Effector memory CD8-positive, alpha-beta T cell (primary cell): ENCODE measurements at places on chromosomes 12 and 14.

DNA sequence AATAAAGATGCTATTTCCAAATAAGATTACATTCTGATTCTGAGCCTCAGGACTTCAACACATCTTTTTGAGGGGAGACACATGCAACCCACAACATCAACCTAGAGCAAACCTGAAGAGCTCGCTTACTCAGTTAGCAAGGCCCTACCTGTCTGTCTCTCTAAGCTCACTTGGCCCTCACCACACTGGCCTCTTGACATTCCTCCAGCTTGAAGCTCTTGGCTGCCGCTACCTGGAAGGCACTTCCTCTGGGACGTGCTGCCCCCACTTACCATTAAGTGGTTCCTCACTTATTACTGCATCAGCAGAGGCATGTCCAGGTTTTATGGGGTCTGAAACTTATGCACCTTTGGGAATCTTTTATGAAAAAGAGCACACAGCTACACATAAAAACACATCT is 354.8 kb downstream of the GALC start:
- H3K4me3 ChIP-seq: no peak overlapping the region
- H3K4me1 ChIP-seq: no peaks in the 10 kb centered on the region
- H3K36me3 ChIP-seq: no peaks in the 10 kb centered on the region
- no peak overlapping the region for H3K27ac ChIP-seq

- no peak overlapping the region for H3K27ac ChIP-seq
- no peaks in the 10 kb centered on the region for H3K4me1 ChIP-seq
- no peak overlapping the region for H3K4me3 ChIP-seq
- H3K27me3 ChIP-seq: no peaks in the 10 kb centered on the region
These were observed 522.0 kb upstream of the SEL1L start for GRCh38 chr14:82055515-82056115.

DNA sequence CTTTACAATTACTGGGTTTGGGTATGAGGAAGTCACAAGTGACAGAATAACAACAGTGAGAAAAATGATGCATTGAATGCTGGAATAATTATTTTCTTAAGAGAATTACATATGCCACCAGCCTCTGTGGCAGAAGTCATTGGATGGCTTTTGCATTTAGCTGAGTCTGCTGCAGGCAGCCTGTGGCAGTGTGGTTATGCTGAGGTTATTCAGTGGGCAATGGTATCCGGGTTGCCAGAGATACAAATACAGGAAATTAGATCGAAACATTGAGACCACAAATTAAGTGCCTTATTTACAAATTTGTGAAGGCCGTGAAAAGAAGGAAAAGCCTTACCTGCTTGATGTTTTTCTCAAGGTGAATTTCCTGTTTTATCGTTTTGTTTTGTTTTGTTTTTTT is 1050.0 kb downstream of the GALC start:
- DNase-seq: no peak
- no peak overlapping the region for H3K4me3 ChIP-seq
- no peak overlapping the region for H3K27ac ChIP-seq
- H3K4me1 ChIP-seq: no peaks in the 10 kb centered on the region

DNA sequence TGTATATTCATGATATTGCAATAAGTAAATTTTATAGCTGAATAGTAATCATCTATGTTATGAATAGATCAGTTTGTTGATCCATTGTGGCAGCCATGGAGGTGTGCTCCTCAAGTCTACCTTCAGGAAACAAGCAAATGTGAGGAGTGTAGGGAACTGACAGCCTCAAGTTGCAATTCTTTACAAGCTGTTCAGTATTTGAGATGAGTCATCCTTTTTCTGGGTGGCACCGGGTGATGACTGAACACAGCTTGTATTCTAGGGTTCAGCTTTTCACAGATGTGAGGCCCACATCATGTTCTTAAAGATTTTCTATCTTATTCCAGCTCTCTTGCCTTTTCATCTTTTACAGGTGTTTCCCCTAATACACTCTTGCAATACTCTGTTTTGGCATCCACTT is 452.4 kb downstream of the KCNH5 start:
- DNase-seq: no peak
- no peak overlapping the region for H3K4me3 ChIP-seq
- no peaks in the 10 kb centered on the region for H3K36me3 ChIP-seq
- H3K27ac ChIP-seq: no peak overlapping the region

GRCh38 chr14:74615735-74616134 is 3.7 kb upstream of the LTBP2 start:
- H3K27ac ChIP-seq: no peak overlapping the region
- peaks cover 65% of the 10 kb centered on the region for H3K4me1 ChIP-seq

GRCh38 chr12:78863482-78864402 is 832 bp upstream of the SYT1 start:
- DNase-seq: no peak
- no peak overlapping the region for H3K27ac ChIP-seq
- peak overlapping the region; percentile 10 for H3K4me3 ChIP-seq
- H3K36me3 ChIP-seq: peaks cover 3% of the 10 kb centered on the region
- no peaks in the 10 kb centered on the region for H3K4me1 ChIP-seq

DNA sequence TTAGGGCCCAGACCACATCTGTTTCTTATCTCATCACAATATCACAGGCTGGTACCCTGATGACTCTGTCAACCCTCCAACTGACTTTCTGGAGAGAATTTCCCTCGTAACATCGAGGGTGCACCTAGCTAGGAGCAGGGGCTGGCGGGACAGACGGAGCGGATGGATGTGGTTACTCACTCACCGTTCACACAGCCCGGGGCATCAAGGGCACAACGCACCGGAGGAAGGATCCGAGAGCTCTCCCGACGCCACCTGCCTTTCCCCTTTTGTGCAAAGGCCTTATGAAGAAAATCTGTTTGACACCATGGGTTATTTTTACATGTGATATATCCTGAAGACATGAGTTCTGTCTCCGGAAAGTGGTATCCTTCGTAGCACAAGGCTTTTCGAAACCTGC is 31.4 kb downstream of the SLC15A4 start:
- H3K4me1 ChIP-seq: peaks cover 60% of the 10 kb centered on the region
- no peaks in the 10 kb centered on the region for H3K27me3 ChIP-seq
- peak overlapping the region; percentile 76 for H3K4me3 ChIP-seq
- no peak for DNase-seq
- peak overlapping the region; percentile 90 for H3K27ac ChIP-seq

GRCh38 chr12:18145924-18146323 is 55.9 kb upstream of the RERGL start:
- H3K36me3 ChIP-seq: no peaks in the 10 kb centered on the region
- no peak for DNase-seq
- no peaks in the 10 kb centered on the region for H3K4me1 ChIP-seq
- H3K27ac ChIP-seq: no peak overlapping the region

- no peak overlapping the region for H3K4me3 ChIP-seq
- no peak overlapping the region for H3K27ac ChIP-seq
- peaks cover 6% of the 10 kb centered on the region for H3K27me3 ChIP-seq
- H3K4me1 ChIP-seq: no peaks in the 10 kb centered on the region
- no peaks in the 10 kb centered on the region for H3K36me3 ChIP-seq
- no peak for DNase-seq
These were observed 1.0 kb upstream of the VRTN start for GRCh38 chr14:74347097-74347794.
